M059J (cell line): ENCODE measurements at places on chromosomes 2 and 18.

GRCh38 chr2:164562666-164563065 lies 58.6 kb downstream of the GRB14 start:
- DNase-seq = no peak

GRCh38 chr2:205656941-205657340 lies 25.4 kb upstream of the NRP2 start:
- DNase-seq = no peak

- DNase-seq = peak; percentile 1
Measured at GRCh38 chr2:117760916-117761315, 53.6 kb upstream of the DDX18 start.

GRCh38 chr2:111167076-111167862 lies 46.6 kb downstream of the BCL2L11 start:
- no peak for DNase-seq

GRCh38 chr2:20473128-20473527 lies 26.3 kb downstream of the RHOB start:
- no peak for DNase-seq

GRCh38 chr2:144452989-144453336 lies 67.0 kb downstream of the ZEB2 start:
- no peak for DNase-seq

- no peak for DNase-seq
Measured at GRCh38 chr2:158810731-158811460, 15.8 kb downstream of the DAPL1 start.

- peak; percentile 97 for DNase-seq
Measured at GRCh38 chr2:237304763-237305514, 109.0 kb downstream of the COL6A3 start.

- no peak for DNase-seq
Measured at GRCh38 chr18:79787865-79788733, 9.6 kb upstream of the KCNG2 start.

- no peak for DNase-seq
Measured at GRCh38 chr2:437756-438393, 150.0 kb upstream of the ALKAL2 start.

GRCh38 chr2:183162362-183162761 lies 38.1 kb downstream of the NUP35 start:
- peak; percentile 75 for DNase-seq

DNA sequence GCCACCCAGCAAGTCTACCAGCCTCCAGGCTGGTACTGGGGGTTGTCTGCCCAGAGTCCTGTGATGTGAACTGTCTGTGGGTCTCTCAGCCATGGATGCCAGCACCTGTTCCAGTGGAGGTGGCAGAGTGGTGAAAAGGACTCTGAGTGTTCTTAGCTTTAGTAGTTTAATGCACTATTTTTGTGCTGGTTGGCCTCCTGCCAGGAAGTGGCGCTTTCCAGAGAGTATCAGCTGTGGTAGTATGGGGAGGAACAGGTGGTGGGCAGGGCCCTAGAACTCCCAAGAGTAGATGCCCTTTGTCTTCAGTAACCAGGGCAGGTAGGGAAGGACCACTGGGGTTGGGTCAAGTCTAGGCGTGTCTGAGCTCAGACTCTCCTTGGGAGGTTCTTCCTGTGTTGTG lies 356.7 kb downstream of the STK39 start:
- no peak for DNase-seq
